T-helper 22 cell (primary cell): ENCODE measurements at places on chromosomes 1 and 21.

DNA sequence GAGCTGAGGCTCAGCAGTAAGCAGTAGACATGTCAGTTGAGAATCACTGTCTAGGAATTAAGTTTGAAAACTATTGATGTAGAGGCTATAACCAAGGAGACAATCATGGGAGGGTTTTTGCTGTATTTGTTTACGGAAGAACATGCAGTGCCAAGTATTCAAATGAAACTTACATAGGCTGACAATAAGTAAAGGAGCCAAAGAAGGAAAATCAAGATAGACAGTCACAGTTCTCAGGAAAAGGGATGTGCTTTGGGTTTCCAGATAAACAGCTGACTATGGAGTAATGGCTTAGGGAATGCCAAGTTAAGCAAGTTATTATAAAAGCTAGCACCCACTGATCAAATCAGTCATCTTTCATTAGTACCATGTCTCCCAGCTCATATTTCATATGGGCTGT is 21.5 kb downstream of the GNG12 start:
- DNase-seq: no peak

DNA sequence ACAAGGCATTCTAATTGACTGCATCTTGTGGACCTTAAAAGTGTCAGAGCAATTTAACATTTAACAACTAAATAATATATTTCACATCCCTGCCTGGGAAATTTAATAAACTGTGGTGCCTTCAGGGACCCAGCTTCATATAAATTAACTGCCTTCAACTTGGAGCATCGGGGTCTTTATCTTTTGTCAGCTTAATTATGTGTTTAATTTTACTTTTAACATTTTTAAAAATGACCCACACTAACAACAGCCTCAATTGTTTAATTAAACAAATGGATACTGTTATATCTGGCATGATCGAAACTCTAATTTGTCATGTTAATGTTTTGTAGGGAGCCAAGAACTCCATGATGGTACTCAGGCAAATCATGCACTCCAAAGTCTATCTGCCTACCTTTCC is 389.3 kb upstream of the BEND5 start:
- DNase-seq: no peak

GRCh38 chr1:153565529-153566374 is at the start of gene S100A2:
S100A2 (minus strand) TSS chr1:153565844; CDS start chr1:153563877, 1,967 bp downstream.
- DNase-seq: peak; percentile 26

GRCh38 chr1:229714306-229714705 is 88.3 kb downstream of the URB2 start:
- DNase-seq: no peak

- no peak for DNase-seq
Measured at GRCh38 chr1:23556635-23557470, 2.4 kb downstream of the ID3 start.

DNA sequence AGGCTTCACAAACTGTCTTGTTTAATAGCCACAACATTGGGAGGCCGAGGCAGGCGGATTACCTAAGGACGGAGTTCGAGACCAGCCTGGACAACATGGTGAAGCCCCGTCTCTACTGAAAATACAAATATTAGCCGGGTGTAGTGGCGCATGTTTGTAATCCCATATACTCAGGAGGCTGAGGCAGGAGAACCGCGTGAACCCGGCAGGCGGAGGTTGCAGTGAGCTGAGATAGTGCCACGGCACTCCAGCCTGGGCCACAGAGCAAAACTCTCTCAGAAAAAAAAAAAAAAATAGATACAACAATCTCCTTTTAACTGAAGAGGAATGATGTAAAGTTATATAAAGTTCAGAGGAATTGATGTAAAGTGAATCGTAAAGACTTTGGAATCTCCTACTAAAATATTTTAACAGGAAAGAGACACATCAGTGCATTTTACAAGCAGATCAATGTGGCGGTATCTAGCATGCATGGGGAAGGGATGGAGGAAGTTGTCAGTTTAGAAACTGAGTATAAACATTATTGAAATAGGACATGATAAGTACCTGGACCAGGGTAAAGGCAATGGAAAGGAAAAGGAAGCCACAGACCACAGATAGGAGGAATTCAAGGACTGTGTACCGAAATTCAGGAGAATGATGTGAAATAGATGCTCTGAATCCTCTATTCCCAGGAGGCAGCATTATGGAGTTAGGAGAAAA is 41.5 kb downstream of the PTPRC start:
- no peak for DNase-seq

DNA sequence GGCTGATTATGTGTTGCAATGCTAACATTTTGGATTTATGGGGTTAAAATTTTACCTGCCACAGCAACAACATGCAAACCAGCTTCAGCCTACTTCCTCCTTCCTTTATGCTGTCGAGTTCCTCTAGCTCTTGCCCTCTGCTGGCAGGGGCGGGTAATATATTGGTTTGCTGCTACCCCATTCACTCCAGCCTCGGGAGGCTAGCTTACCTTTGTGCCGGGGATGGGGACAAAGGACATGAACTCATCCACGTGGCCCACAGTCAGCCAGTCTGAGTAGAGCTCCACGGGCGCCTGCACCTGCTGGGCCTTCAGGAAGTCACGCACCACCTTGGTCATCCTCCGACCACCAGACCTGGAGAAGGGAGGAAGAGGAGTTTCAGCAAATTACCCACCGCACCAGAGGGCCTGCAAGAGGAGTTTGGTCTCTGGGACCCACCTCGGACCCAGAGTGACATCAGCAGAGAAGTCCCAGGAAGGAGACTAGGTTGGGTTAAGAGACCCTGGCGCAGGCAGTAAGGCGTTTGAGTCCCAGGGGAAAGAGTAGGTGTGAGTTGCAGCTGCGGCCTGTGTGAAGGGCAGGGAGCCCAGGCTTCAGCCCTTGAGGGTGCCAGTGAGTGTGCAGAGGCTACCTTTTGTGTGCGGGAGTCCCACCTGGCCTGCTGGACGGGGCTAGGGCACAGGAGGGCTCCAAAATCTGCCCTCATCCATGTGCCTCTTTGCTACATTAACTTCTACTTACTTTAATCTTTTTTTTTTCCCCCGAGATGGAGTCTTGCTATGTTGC is 21.8 kb upstream of the SDHB start:
- DNase-seq: no peak

- no peak for DNase-seq
Measured at GRCh38 chr1:239443361-239443760, 57.0 kb downstream of the CHRM3 start.

GRCh38 chr1:110011527-110012041 is 22.8 kb upstream of the STRIP1 start:
- DNase-seq: no peak

GRCh38 chr1:239262538-239262937 is 123.8 kb upstream of the CHRM3 start:
- no peak for DNase-seq

DNA sequence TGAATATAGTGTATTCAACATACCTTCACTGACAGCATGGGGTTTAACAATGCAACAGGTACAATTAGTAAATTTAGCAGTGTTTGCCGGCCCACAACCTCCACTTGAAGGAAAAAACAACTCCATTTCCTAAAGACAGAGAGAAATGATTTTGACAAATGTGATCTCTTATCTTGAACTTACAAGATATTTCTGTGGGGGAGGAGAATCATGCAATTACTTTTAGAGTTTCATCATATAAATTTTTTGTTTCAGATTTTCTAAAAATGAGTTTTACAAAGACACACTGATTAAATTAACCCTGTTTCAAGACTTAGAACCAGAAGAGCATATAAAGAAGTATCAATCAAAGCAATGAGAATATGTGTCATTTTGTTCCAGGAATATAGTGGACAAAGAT is 80.3 kb downstream of the NME7 start:
- no peak for DNase-seq

- DNase-seq: no peak
Measured at GRCh38 chr1:37131281-37131680, 97.0 kb upstream of the GRIK3 start.

DNA sequence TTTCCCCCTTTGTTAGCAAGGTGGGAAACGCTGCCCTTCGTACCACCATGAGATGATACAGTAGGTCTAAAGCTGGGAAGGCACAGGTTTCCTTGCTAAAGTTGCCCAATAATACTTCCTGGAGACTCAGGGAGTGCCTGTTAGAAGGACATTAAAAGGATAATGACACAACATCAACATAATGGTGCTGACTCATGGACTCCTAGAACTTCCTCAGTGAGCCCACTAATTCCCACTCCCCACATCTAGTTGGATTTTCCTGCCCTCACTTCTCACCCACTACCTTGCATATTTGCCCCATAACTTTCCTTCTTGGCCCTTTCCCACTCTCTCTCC is 17.5 kb downstream of the CFAP45 start:
- no peak for DNase-seq

GRCh38 chr1:31460027-31460426 is 47.0 kb downstream of the SERINC2 start:
- DNase-seq: no peak
